ENCODE measurements at places on chromosomes 6 and 20.

- no peak for DNase-seq
Observed at GRCh38 chr6:54958446-54958845, 111.9 kb downstream of the FAM83B start.

DNA sequence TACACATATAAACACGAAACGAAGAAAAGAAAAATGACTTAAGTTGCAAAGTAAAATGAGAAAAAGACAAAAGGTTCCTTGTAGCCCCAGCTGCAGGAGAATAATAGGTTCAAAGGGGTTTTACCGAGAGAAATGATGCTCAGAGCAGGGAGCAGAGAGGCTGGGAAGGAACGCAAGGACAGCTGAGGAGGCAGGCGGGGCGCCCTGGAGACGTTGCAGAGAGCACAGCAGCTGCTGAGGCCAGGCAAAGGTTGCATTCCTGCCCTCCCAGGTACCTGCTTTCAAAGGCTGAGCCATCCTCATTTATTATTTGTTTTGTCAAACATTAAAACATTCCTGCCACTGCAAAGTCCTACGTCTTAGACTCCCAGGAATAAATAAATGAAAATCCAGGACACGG, 16.2 kb upstream of the VAPB start:
- DNase-seq = no peak

DNA sequence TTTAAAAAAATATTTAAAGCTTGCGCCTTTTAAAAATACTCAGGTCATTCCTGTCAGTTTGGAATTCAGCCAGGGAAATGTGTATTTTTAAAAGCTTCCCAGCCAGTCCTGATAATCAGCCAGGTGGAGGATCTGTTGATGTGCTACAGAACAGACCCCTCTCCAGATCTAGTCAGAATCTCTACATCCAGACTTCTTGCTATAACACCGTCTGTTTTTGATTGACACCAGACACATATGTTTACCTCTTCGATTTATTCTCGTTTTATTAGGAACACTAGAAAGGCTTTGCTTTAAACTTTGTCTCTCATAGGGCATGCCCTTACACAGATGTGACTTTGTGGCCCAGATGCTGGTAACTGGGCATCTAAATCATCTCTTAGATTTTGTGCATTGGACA, 11.7 kb downstream of the PARD6B start:
- DNase-seq = no peak

- no peak for DNase-seq
Observed at GRCh38 chr6:154705471-154706113, 27.6 kb upstream of the SCAF8 start.

DNA sequence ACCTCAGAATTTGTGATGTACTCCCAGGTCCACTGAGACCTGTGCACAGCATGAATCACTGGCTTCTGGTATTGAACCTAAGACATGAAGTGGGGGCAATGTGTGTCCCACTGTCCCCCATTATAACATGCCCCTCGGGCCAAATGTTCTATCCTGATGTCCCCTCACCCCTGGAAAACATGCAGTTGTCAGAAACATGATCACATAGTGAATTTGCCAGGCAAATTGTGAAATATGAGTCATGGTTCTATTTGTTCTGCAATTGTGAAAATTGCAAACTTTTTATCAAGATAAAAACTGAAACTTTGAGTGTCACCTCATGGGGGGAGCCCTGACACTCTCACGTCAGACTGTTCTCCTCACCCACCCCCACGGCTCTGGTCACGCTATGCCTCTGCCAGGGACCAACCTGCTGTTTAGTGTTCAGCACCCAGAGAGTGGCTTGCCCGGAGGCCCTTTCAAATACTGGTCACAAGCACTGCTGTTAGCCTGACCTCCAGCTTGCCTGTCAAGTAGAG, 305.3 kb downstream of the CLIC5 start:
- peak; percentile 73 for DNase-seq

- no peak for DNase-seq
Observed at GRCh38 chr6:142887517-142887916, 57.5 kb downstream of the HIVEP2 start.

- DNase-seq = no peak
Observed at GRCh38 chr20:12965212-12965869, 43.4 kb upstream of the SPTLC3 start.

GRCh38 chr20:53146201-53146891, 174.2 kb downstream of the TSHZ2 start:
- DNase-seq = peak; percentile 5

GRCh38 chr6:106180208-106180607, 94.1 kb downstream of the PRDM1 start:
- no peak for DNase-seq

- no peak for DNase-seq
Observed at GRCh38 chr20:9172851-9173250, 104.0 kb downstream of the PLCB4 start.

GRCh38 chr20:63534427-63534830, 2.7 kb downstream of the PTK6 start:
- no peak for DNase-seq

DNA sequence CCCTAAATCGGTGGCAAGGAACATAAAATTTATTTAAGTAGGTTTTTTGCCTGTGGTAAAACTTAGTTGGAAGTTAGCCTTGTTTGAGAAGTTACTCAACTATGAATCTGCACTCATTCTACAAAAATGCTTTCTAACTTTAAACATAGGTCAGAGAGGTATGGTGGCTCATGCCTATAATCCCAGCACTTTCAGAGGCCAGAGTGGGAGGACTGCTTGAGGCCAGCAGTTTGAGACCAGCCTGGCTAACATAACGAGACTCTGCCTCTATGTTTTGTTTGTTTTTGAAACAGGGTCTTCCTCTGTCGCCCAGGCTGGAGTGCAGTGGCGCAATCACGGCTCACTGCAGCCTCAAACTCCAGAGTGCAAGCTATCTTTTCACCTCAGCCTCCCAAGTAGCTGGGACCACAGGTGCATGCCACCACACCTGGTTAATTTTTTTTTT, 16.2 kb downstream of the USP49 start:
- DNase-seq = no peak

GRCh38 chr20:19920381-19921138, 96.6 kb upstream of the NAA20 start:
- DNase-seq = no peak

GRCh38 chr6:140070846-140071473, 696.5 kb upstream of the CITED2 start:
- no peak for DNase-seq

DNA sequence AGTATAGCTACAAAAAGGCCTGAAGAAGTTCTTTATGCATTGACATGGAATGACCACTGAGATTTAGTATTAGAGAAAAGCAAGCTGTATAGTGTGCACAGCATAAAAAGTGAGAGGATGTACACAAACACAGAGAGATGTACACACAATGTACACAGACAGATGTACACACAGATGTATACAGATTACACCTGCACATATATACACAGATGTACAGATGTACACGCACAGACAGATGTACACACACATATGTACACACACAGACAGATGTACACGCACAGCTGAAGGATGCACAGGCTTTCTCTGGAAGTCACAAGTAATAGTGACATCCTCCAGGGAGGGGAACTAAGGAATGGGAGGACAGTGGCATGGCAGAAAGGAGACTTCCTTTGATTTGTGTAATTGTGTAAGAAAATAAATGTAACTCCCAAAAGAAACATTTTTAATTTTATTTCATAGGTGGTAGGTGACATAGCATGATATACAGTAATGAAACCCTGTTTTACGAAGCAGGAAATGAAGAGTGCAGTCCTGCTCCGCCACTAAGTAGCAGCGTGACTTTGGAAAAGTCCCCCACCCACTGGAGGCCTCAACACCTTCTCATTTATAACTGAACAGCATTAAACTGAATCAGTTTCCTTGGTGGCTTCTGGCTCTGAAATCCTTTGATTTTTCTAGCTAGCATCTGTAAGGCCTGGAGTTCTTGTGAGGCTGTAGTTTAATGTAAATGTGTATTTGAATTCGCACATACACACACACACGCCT, 14.1 kb downstream of the NFATC2 start:
- DNase-seq = no peak

DNA sequence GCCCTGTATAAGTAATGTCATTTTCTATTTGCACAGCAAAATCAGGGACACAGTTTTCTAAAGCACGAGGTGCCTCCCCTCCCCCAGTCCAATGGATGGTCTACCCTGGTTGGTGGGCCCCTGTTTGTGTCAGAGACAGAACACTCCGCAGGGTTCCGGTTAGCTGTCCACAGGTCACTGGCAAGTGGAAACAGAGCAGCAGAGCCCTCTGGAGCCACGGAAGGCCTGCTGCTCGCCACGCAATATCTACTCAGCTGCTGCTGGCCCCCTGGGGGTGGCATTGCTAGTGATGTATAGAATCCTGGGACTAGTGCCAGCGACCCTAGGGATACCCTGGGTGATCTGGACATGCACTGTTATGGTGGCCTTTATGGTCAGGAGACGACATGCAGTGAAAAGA, 50.4 kb downstream of the RIN2 start:
- no peak for DNase-seq

GRCh38 chr6:41162687-41163418, at the start of gene TREM2:
TREM2 (minus strand) TSS chr6:41163116; CDS start chr6:41163082, 34 bp downstream.
- DNase-seq = no peak

DNA sequence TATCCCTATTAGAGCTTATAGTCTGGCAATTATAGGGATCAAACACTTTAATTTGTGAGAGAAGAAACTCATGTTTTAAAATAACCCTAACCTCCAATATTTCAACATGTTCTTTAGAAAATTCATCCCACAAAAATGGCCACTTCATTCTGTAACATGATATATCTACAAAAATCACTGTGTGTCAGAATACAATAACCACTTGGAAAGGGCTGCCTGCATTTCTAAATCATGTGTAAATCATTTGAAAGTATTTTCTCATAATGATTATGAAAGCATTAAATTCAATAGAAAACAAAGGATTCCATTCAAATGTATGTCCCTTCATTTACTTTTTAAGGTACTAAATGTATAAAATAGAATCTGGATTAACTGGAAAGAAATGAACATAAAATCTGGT, 101.4 kb upstream of the NHSL1 start:
- no peak for DNase-seq

DNA sequence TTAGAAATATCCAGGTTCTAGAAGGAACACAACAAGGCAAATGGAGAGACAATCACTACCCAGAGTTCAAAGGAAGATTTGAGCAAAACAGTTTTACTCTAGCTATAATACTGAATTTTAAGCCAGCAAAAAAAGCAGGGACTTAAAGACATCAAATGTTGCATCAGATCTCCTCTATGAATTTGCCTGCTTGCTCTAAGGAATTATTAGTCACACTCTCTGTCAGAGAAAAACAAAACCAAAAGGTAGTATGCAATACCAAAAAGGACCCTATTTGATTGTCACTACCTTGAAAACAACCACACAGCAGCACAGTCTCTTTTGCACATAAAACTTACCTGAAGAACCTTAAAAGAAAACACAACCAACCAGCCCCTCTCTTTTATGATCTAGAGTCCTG, 46.3 kb downstream of the BTBD9 start:
- DNase-seq = no peak

DNA sequence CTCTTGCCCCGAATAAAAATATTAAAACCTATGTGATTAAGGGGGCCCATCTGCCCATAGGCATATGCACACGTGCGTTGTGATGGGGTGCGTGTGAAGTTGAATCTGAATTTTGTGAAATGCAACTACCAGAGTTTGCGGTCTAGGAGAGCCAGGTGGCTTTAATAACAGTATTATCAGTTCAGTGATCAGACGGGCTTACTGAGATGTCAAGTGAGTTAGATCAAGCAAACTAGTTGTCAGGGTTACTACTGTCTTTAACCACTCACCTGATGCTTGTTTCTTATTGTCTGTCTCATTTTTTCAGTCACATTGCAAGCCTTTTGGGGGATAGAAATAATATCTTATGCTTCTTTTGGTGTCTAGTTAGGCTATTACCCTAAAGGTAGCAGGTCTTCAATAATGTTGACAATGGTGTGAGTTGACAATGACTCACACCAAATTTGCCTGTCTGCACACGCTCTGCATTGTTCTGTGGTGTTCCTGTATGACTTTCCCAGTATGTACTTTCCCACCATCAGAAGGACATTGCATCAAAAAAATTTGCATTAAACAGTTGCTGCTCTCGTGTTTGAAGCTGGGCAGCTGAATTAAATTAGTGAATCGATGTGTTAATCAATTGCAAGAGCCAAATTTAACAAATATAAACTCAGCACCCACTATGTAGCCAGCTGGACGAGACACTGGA, 103.1 kb upstream of the NAA20 start:
- DNase-seq = no peak

DNA sequence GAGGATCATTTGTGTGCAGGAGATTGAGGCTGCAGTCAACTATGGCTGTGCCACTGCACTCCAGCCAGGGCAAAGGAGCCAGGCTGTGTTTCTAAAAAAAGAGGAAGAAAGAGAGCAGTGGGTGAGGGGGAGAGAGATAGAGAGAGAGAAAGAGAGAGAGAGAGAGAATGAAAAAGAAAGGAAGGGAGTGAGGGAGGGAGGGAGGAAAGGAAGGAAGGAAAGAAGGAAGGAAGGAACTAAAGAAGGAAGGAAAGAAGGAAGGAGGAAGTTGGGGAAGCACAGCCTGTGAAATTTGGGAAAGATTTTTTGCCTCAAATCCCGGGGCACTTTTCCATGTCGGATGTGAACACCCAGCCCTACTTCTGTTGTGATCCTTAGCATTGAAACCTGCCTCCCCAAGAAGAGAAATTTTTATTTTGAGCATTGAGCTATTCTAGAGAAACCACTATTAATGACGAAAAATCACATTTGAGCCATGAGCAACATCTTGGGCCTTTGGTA, 57.8 kb downstream of the FOXA2 start:
- DNase-seq = no peak

Measured in CD4-positive, alpha-beta T cell (primary cell).